Right kidney (tissue), 9 donors: ENCODE measurements at places on chromosomes 3 and 15.

GRCh38 chr3:151383111-151383510 lies 1.4 kb downstream of the P2RY12 start:
- no peak for DNase-seq

GRCh38 chr15:84955089-84955848 lies 26.4 kb upstream of the PDE8A start:
- DNase-seq = peak; percentile 68

GRCh38 chr3:9803494-9803893 lies 6.6 kb upstream of the TTLL3 start:
- DNase-seq = no peak

GRCh38 chr15:83158393-83158792 lies 49.2 kb downstream of the HDGFL3 start:
- DNase-seq = no peak

DNA sequence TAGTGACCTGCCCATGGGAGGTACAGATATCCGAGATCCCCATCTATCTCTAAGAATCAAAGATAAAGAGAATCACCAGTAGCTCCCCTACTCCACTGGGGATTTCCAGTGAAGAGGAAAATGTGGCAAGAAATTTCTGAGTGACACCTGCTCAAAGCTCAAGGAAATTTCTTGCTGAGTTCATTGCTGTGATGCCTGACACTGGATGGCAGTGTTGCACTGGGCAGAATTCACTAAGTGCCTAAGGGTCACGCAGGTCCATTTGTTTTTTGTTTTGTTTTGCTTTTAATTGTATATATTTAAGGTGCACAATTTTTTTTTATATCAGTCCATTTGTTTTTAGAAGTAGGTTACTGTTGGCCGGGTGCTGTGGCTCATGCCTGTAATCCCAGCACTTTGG lies 109.5 kb upstream of the KCNAB1 start:
- DNase-seq = no peak

DNA sequence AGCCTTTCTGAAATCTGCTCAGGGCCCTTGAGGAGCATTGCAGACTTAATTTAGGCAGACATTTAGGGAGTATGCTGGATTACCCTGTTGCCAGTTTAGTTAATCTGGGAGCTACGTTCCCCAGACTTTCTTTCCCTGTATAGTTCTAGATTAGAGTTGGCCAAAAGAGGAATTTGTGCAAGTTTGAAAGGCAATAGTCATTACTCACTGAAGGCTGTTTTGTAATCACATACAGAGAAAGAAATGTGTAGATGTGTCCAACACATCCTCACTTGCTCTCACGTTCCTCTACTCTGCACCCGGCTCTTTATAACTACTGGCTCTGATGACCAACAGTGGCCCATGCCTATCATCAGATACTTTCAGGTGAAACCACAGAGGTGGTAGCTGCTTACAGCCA lies 24.2 kb downstream of the MASP1 start:
- no peak for DNase-seq

GRCh38 chr15:81751256-81751655 lies 294.6 kb downstream of the MEX3B start:
- DNase-seq = no peak
